CD4-positive, alpha-beta T cell treated with Interleukin-15 for 4 hours (primary cell): ENCODE measurements at places on chromosomes 5 and 9.

GRCh38 chr5:39863926-39864552 is 439.3 kb upstream of the DAB2 start:
- no peak for DNase-seq

DNA sequence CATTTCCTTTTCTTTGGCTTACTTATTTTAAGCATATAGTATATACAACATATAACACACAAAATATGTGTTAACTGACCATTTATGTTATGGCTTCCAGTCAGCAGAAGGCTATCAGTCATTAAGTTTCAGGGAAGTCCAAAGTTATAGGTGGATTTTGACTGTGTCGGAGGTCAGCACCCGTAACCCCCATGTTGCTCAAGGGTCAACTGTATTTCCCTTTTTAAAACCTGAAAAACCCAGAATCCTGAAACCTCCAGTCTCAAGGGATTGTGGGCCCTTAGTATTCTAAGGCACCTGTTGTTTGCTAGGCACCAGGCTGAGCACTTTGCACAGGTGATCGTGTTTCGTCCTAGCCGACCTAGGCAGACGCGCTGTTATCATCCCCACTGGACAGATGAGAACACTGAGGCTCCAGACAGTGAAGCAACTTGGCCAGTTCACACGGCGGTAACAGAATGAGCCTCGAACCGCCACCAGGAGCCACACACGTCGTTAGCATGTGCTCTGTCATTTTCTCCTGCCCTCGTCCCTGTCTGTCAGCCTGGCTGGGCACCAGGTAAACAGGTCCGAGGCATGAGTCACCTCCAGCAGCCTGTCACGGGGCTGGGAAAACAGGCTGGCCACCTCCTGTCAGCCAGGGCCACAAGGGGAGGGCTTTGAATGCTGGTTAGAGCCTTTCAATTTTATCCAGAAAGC is 39.9 kb downstream of the DUSP1 start:
- no peak for DNase-seq

DNA sequence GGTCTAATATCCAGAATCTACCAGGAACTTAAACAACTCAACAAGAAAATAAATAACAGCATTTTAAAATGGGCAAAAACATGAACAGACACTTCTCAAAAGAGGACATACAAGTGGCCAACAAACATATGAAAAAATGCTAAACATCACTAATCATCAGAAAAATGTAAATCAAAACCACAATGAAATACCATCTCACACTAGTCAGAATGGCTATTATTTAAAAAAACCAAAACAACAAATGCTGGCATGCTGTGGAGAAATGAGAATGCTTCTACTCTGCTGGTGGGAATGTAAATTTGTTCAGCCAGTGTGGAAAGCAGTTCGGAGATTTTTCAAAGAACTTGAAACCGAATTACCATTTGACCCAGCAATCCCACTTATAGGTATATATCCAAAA is 63.1 kb downstream of the ADAMTS6 start:
- no peak for DNase-seq

DNA sequence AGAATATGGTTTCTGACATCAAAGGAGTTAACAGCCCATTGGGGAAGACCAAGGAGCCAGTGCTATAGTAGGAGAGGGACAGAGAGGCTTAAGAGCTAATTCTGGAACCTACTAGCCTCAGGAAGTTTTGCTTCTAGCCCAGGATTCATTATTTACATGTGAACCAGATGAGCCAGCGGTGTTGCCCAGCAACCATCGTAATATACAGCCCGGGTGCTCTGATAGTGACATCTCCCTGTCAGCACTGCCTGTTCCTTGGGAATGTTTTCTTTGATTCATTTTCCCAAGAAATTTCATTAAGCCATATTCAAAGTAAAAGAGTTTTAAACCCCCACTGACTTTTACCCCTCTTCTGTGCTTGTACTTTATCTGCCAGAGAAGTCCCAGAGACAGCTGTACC is 217.4 kb upstream of the ADAMTSL1 start:
- DNase-seq, result no peak

DNA sequence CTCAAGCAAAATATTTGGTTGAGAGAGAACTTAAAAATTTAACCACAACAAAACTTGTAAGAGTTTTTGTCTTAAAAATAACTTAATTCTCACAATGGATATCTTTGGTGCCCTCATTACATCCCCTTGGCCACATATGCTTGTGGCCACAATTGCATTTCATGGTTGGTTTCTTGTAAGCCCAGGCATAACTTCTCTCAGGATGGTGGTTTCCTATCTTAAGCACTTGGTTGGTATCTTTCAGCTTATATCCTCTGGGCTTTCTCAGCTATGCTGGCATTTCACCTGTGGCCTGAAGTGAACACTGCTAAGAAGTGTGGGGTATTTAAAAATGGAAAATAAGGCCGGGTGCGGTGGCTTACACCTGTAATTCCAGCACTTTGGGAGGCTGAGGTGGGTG is 212.4 kb upstream of the MEF2C start:
- DNase-seq, result no peak

GRCh38 chr9:38756702-38757101 is 36.8 kb upstream of the FAM240B start:
- no peak for DNase-seq

- DNase-seq, result peak; percentile 16
Observed at GRCh38 chr9:134165357-134166315, 1.3 kb upstream of the RNU6ATAC start.

- DNase-seq, result no peak
Observed at GRCh38 chr5:10699987-10700386, 61.0 kb downstream of the DAP start.

GRCh38 chr9:84711936-84712335 is 42.4 kb downstream of the NTRK2 start:
- no peak for DNase-seq

DNA sequence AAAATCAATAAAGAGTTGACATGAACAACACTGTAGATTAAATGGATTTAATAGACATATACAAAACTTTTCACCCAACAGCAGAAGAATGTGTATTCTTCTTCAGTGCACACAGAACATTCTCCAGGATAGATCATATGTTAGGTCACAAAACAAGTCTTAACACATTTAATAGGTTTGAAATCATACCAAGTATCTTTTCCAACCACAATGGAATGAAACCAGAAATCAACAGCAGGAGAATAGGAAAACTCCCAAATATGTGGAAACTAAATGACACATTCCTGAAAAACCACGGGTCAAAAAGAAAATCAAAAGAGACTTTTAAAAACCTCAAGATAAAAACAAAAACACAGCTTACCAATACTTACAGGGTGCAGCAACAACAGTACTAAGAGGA is 790.1 kb upstream of the ZNF608 start:
- no peak for DNase-seq

DNA sequence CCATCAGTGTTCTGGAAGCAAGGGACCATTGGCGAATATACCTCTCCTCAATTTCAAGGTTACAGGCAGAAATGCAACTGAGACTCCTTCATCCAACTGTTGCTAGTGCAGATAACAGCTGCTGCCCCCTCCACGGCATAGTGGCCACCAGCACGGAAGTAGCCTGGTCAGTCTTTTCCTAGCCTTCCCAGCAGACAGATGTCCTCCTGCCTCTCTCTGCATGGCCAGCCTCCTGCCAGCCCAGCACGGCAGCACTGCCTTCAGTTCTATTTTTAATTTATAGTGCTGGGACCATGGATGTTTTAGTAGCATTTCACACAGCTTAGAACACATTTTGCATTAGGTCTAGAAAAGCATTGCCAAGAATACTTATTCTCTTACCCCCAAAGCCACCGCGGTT is 188.6 kb downstream of the CFAP90 start:
- no peak for DNase-seq

DNA sequence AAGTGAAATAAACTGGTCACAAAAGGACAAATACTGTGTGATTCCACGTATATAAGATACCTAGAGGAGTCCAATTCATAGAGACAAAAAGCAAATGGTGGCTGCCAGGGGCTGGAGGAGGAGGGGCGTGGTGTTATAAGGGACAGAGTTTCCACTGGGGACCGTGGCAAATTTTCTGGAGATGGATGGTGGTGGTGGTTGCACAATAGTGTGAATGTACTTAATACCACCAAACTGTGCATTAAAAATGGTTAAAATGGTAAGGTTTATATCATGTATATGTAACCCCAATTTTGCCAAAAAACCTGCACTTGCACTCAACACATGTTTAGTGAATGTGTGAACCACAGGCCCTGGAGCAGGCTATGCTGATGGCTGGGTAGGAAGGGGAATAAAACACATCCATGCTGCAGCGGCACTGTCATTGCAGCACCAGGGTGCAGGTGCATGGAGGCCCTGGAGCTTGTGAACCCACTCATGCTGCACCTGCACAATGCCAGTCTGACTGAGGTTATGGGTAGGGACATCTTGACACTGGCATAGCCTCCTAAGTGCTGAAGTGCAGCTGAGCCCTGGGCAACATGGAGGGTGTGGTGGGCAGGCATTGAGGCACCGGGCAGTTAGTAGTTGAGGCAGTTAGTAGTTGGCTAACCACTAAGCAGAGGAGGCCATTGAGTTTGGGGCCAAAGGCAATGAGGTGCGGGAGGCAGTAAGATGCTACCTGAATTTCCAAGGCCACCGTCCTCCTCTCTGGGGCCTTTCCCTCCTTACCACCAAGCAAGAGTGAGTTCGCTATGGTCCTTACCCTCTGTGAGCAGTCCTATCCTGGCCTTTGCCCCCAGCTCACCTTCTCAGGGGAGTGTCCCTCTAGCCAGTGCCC is 3.5 kb upstream of the PHF2 start:
- DNase-seq, result no peak

DNA sequence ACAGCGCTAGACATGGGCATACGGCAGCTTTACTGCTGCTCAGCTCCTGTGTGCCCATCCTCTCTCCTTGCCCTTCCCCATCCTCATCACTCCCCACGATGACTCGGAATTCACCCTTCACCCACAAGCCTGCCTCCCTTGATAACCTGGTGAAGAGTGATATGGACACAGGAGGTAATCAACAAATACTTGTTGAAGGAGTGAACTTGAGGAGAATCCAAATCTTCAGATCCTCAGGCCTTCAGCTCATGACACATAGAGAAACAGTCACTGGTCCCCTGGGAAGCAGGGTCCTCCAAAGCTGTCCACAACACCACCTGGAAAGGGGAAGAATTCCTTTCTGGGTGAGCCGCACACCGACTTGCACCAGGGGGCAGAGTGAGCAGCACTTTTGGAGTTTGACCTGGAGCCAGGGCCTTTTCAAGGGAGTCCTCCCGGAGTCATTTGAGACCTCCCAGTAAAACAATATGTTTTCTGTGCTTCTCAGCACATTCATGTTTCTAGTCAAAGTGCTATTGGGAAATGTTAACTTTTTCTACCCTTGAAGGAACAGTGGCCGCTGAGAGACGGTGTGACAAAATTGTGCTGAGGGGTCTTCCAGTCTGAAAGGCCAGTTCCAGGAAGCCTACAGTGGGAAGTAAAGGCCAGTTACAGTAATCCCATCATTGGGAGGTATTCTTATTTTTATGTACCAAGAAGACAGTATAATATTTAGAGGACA is 332.3 kb downstream of the CWC27 start:
- peak; percentile 24 for DNase-seq

GRCh38 chr9:81976351-81976750 is 12.2 kb upstream of the SPATA31D1 start:
- DNase-seq, result no peak

GRCh38 chr5:39270225-39270848 is 51.0 kb upstream of the FYB1 start:
- peak; percentile 28 for DNase-seq

- DNase-seq, result no peak
Observed at GRCh38 chr5:90131383-90132133, 278.0 kb downstream of the CETN3 start.

- no peak for DNase-seq
Observed at GRCh38 chr5:66830636-66831035, 234.4 kb downstream of the MAST4 start.

DNA sequence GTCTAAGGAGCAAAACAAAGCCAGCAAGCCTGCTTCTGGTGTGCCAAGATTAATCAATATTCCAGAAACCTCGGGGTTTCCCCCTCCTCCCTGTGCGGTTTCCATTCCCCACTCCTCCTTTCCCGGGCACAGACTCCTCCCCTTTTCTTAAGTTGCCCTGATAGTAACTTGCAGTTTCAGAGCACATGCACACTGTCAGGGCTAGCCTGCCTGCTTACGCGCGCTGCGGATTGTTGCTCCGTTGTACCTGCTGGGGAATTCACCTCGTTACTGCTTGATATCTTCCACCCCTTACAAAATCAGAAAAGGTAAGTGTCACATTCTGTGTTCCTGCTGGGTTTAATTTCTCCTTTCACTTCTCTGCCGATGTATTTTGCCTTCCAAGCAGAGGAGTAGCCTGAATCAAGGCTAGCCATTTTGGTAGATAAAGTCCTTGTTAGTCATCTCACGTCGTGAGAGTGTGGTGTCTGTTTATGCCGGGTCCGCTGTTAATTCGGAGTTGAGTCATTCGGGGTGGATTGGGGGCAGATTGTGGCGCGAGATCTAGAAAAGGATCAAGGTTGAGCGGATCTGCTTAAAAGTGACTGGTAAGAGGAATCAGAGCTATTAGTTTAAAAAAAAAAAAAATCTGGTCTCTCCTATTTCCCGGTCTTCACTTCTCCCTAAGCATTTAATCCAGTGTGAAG is at the start of gene SLC1A3:
SLC1A3 (plus strand) TSS at position 179 of the 686 bp plus-strand sequence. CDS start 1,818 bp downstream, outside the sequence.
- DNase-seq, result no peak

DNA sequence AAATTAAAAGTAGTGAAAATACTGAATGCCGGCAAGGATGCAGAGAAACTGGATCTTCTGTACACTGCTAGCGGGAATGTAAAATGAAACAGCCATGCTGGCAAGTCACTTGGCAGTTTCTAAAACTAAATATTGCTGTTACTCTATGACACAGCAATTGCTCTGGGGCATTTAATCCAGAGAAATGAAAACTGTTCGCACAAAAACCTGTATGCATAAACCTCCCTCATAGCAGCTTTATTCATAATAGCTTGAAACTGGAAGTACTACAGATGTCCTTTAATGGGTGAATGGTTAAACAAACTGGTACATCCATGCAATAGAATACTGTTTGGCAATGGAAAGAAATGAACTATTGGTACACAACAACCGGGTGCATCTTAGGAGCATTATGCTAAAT is 167.2 kb downstream of the ARHGAP26 start:
- no peak for DNase-seq

- DNase-seq, result no peak
Observed at GRCh38 chr5:62083247-62083646, 222.8 kb upstream of the KIF2A start.

DNA sequence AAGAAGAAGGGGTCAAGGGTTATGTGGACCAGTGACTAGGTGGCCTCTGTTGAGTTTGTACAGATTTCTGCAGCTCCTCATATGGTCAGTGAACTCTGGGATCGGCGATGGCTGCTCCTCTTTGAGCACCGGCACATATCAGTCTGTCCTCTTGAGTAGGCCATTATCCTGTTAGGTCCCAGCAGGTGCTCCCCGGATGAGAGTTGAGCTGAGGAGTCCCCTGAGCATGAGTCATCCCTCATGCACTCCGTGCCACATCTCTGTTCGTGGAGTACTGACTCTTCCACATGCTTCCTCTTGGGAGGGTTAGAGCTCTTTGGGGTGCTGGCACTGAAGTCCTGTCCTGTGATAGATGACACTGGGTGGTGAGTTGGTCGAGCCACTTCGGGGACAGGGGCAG is 143.7 kb downstream of the PTTG1 start:
- no peak for DNase-seq

GRCh38 chr9:75431375-75431774 is 343.1 kb downstream of the OSTF1 start:
- no peak for DNase-seq
